Tibial nerve (tissue), 4 donors: ENCODE measurements at places on chromosomes 6 and 20. TPM values are rescaled to one million over a fixed set of nuclear protein-coding genes. Genes with fewer than 3 reads are reported as not detected.

DNA sequence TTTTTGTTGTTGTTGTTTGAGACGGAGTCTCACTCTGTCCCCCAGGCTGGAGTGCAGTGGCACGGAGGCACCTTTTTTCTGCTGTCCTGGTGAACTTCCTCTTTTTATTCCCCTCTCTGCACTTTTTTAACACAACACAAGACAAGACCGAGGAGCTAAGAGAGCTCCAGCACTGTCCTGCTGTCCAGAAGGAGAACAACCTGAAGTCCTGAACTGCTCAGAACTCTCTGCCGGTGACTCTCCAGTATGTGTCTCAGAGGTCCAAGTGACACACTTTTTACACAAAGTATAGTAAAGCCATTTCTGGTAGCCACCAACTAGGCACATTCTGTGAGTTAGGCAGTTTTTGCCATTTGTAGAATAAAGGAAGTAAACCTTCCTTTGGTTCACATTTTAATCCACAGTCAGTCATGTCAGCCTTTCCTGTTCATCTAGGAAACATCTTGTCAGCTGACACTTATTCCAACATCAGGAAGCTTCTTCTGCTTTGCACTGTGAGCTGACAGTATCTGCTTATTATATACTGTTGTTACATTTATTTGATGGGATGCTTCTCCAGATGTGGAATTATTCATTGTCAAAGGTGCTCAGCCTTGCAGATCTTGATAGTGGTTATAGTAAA, 28.1 kb upstream of the TXNDC5 start:
- DNase-seq = no peak

GRCh38 chr20:4127344-4127743, 112.0 kb upstream of the RNF24 start:
- DNase-seq = no peak

The EFCAB8 gene
- not detected for total RNA-seq

GRCh38 chr6:45132658-45133294, 195.4 kb upstream of the RUNX2 start:
- no peak for DNase-seq

The GPLD1 gene
- 3.6 TPM for total RNA-seq

DNA sequence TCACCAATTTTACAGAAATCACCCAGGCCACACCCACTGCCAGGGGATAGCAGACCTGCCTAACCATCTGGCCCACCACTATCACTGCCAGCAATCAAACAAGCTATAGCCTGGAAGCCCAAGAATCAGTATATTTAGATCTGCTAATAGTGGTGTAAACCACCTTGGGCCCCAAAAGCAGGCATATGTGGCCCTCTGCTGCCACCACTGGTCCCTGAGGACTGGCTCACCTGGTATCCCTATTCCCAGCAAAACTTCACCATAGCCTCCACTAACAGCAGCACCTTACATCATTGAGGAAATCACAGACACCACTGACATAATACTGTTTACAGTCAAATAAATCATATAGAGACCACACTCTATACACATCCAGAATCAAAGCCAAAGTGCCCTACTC, 880.4 kb upstream of the MAN1A1 start:
- no peak for DNase-seq

The KCNG1 gene
- total RNA-seq = 0.39 TPM

GRCh38 chr20:40743141-40743775, 54.2 kb upstream of the MAFB start:
- DNase-seq = no peak

DNA sequence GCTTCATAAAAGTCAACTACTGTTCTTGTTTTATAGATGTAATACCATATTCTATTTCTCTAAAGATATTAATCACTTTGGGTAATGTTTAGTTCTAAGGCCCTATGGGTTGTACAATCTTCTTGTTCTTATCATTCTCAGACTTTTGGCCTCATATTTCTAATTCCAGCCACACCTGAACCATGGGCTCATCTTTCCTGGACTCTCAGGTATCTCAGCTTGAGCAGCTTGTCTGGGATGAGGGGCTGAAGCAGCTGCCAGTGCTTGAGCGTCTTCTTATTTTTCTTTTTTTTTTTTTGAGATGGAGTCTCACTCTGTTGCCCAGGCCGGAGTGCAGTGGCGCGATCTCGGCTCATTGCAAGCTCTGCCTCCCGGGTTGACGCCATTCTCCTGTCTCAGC, 150.2 kb downstream of the KIF6 start:
- no peak for DNase-seq

The TNFRSF21 gene
- 7.8 TPM for total RNA-seq

- no peak for DNase-seq
Observed at GRCh38 chr6:13664703-13665352, 46.8 kb downstream of the RANBP9 start.

The ECT2L gene
- total RNA-seq = 0.21 TPM
